ENCODE measurements at places on chromosomes 7 and 10.

GRCh38 chr7:1673581-1674118, 3.6 kb downstream of the ELFN1 start:
- DNase-seq, result no peak

DNA sequence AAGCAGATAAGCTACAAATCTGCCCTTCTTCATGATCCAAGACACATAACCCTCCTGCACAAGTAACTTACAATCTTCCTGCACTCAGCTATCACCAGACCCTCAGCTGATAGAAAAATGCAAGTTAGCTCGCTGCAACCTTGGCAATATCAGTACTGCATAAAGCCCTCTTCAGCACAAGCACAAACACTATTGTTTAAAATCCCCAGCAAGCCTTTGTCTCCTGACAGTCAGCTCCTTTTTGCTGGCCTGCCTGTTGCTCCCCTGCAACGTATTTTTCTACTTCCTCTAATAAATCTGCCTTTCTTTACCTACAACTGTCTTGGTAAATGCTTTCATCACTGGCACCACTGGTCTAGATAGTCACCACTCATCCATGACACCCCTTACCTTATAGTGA, 59.8 kb downstream of the BAMBI start:
- no peak for DNase-seq

- no peak for DNase-seq
These were observed 59.4 kb upstream of the AQP1 start for GRCh38 chr7:30852308-30852684.

DNA sequence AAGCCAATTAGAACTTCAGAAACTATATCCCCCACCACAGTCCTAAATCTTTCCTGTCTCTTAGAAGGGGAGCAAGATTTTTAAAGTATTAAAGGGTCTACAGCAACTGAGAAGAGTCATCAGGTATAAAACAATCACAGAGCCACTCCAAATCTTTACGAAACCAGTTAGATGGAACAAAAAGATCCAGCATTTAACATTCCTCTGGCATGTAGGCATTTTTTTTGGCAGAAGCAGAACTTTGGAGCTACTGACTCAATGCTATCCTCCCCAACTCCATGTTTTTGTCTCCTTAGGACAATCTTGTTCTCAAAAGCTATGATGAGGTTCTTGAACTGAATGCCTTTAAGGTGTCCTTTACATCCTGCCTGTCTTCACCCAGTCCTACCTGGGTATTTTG, 333.3 kb downstream of the PRPF18 start:
- peak; percentile 52 for DNase-seq

GRCh38 chr10:23358357-23358756, 13.8 kb upstream of the C10orf67 start:
- DNase-seq, result peak; percentile 48

DNA sequence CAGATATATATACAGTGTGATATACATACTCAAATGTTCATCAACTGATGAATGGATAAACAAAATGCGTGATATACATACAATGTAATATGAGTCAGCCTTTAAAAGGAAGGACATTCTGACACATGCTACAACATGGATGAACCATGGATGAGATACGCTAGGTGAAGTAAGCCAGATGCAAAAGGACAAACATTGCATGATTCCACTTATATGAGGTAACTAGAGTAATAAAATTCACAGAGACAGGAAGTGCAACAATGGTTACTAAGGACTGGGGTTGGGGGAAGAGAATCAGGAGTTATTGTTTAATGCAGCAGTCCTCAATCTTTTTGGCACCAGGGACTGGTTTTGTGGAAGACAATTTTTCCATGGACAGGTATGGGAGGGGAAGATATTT, 47.3 kb upstream of the PIK3AP1 start:
- no peak for DNase-seq

- DNase-seq, result peak; percentile 87
These were observed 104.8 kb downstream of the EMX2 start for GRCh38 chr10:117647306-117647705.

- peak; percentile 52 for DNase-seq
These were observed 92.4 kb downstream of the WNT2 start for GRCh38 chr7:117230276-117231046.

DNA sequence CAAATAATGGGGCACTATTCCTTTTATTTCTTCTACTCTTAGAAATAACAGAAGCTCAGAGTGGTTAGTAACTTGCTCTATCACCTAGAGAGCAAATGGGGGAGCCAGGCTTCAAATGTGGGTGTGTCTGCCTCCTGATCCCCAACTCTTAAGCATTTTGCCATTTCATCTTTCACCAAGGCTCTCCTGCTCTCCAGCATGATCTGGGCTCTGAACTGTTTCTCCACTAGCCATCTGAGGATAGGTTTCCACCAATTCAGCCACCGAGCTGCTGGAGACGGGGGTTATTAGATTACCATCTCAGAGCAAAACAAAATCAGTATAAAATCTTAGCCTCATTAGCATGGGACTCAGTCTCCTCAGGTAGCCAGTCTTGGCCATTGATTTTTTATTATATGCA, 20.2 kb upstream of the VAX1 start:
- DNase-seq, result no peak

GRCh38 chr10:110672580-110672919, 28.4 kb downstream of the RBM20 start:
- no peak for DNase-seq

DNA sequence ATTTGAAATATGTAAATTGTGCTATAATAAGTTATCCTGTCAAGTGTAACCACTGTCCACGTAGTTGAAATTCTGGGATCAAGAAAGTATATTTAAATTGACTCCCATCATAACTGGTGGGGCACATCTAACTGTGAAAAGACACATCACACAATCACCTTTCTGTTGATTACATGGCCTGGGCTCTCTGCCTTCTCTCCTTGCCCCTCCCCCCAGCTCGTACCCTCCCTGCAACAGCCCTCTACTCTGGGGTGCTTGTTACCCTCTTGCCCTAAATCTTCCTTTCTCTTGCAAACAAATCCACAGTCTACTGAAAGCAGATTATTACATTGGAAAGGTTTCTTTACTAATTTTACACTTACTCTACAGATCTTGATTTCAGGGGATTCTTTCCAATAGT, 56.3 kb downstream of the CCDC186 start:
- no peak for DNase-seq

DNA sequence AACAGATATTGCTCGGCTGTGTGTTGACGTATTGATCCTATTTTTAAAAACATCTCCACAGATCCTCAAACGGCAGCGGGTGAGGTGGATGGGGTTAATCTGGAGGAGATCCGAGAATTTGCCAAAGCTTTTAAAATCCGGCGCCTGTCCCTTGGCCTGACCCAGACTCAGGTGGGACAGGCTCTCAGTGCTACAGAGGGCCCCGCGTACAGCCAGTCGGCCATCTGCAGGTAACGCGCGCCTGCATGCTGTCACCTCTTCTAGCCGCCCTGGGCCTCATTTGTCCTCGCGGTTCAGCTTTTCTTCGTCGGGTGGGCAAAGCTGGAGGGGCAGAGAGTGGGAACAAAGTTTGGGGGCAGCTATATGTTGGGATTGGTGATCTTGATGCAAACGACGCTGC, 105.7 kb upstream of the YAE1 start:
- DNase-seq, result no peak

GRCh38 chr7:12951397-12951801, 264.0 kb downstream of the ARL4A start:
- peak; percentile 90 for DNase-seq

DNA sequence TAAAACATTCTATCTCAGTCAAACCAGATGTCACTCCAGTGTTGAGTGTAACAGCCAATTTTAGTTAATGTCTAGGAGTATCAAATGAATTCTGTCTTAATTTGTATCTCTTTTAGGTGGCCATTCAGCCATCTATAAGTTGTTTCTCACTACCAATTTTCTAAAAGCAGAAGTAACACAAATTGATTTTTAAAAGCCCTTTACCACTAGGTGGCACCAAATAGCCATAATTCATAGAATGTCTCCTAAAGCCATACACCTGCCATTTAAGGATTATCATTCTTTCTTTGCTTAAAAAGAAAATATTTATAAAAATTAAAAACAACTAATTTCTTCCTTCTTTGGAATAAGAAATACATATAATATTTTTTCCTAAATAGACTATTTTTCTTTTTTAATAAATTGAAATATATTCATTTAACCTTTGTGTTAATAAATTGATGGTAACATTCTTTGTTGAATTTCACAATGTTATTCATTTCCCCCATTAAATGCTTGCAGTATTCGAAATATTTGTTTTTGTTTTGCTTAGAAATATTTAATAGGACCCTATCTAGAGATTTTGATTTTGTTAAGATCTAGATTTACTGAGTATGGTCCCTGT, 107.8 kb upstream of the PPP1R3A start:
- peak; percentile 67 for DNase-seq

- DNase-seq, result no peak
These were observed 101.8 kb upstream of the WAC start for GRCh38 chr10:28431139-28431538.

- no peak for DNase-seq
These were observed 20.7 kb downstream of the NEURL1 start for GRCh38 chr10:103514244-103514643.

DNA sequence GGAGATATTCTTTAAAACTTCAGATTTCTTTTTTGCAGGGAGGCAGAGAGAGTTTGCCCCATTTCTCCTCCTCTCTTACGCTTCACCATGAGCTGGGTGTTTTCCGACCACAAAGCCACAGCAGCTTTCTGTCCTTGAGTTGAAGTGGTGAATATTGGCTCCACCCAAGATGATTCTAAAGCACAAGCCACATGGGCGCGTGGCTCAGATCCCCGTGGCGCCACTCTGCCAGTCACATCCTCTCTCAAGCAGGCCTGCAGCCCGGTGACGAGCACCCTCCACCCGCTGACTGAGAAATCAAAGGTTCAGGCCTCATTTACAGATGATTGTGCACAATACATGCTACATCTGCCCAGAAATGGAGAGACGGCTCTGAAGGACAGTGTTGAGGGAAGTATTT, 27.6 kb upstream of the RNF32 start:
- DNase-seq, result no peak

DNA sequence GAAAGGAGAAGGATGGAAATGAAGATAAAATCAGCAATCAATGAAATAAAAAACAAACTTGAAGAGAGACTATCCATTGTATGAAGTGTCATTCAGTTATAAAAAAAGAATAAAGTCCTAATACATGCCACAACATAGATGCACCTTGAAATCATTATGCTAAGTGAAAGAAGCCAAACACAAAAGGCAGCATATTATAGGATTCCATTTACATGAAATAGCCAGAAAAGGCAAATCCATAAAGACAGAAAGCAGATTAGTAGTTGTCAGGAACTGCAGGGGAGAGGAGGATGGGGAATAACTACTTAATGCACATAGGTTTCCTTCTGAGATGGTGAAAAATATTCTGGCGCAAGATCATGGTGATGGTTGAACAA, 6.6 kb upstream of the PON1 start:
- no peak for DNase-seq

DNA sequence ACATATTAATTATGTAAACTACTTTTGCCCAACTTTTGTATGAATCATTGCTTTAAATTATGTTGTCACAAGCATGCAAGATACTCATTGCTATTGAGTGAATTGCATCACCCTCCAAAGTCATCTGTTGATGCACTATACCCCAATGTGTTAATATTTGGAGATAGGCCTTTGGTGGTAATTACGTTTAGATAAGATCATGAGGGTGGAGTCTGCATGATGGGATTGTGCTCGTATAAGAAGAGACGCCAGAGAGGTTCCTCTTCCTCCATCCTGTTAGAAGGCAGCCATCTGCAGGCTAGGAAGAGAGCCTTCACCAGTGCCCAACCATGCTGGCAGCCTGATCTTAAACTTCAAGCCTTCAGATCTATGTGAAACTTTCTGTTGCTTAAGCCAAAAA, 95.3 kb upstream of the MAGI2 start:
- peak; percentile 28 for DNase-seq

DNA sequence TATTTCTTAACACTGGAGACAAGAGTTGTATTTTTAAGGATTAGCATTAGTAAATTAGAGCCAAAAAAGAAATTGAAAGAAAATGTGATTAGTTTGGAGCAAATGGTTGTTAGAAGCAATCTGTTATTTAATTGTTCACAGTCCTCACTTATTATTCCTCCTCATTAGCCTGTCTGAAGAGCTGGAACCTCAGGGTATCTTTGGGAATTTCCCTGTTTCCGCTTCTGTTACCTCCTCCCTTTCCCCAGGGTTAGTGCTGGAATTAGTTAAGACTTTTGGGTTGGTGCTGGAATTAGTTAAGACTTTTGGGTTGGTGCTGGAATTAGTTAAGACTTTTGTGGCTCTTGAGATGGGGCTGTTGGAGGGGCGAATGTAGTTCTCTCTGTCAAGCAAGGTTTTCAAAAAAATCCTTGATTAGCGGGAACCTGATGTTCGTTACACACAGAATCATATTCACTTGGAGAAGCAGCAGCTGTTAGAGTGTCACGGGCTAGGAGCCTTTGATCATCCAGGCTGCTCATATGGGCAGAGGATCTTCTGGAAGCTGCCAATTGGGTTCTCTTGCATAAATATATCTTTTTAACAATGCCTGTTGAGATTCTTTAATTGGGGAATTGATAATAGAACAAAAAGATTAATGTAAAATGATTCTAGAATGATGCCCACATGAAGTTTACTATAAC, 251.0 kb upstream of the NPSR1 start:
- DNase-seq, result no peak

DNA sequence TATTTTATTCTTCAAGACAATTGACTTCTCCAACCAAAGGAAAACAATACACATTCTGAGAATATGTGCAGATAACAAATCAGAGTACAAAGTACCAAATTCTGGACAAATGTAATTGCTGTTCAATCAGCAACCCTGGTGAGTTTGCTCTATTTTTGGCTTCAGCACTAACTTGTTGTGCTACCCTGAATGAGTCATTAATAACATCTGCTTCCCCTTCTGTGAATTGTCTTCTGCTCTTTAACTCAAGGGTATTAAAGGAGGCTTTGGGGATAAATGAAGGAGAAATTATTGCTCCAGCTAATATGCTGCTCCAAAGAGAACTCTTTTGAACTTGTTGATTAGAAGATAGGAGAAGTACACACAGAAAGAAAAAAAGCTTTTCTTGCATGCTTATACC, 459.3 kb downstream of the HTR7 start:
- DNase-seq, result peak; percentile 64

GRCh38 chr7:143437578-143437977, 5.7 kb upstream of the TAS2R60 start:
- no peak for DNase-seq

- peak; percentile 48 for DNase-seq
These were observed 143.8 kb upstream of the TMEM106B start for GRCh38 chr7:12067156-12067831.
